ENCODE measurements at places on chromosomes 7 and 10.

GRCh38 chr7:6293202-6293601 is 20.8 kb upstream of the CYTH3 start:
- no peak for DNase-seq

- no peak for DNase-seq
Observed at GRCh38 chr7:114007386-114007785, 88.6 kb upstream of the PPP1R3A start.

DNA sequence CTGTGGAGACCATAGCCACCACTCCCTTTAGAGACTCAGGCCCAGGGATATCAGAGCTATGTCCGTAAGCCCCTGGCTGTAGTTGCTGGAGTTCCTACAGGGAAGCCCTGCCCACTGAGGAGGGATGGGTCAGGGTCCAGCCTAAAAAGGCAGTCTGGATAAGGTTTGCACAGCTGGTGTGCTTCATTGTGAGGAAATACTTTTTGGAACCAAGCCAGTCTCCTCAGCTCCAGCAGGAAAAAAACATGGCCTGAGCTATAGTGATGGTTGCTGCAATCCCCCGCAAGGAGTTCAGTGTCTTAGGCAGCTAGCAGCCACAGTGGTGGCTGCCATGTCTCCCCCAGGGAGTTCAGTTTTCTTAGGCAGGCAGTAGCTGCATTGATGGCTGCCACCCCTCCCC is 52.6 kb upstream of the CYP2C8 start:
- no peak for DNase-seq

DNA sequence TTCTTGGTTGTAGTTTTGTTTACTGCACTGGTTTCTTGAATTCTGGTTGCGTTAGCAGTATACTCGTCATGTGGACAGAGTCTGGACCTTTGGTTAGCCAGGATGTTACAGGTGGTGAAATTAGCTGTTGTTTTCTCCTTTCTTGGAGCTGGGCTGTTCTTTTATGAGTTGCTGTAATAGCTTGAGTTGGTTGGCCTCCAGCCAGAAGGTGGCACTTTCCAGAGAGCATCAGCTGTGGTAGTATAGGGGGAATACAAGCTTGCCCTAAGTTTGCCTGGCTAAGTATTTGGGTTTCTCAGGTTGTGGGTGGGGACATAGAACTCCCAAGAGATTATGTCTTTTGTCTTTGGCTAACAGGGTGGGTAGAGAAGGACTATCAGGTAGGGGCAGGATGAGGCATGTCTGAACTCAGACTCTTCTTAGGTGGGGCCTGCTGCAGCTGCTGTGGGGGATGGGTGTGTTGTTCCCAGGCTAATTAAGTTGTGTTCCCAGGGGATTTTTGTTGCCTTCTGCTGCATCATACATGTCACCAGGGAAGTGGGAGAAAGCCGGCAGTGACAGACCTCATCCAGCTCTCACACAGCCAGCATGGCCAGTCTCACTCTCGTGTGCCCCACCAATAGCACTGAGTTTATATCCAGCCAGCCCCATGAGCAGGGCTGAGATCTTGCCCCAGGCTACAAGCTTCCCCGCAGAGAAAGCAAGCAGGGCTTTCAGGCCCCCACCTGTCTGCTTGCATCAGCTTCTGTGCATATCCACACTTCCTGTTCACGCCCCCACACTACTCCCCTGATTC is 246.7 kb upstream of the TPK1 start:
- no peak for DNase-seq

GRCh38 chr10:129774736-129775401 is 189.2 kb downstream of the EBF3 start:
- no peak for DNase-seq

DNA sequence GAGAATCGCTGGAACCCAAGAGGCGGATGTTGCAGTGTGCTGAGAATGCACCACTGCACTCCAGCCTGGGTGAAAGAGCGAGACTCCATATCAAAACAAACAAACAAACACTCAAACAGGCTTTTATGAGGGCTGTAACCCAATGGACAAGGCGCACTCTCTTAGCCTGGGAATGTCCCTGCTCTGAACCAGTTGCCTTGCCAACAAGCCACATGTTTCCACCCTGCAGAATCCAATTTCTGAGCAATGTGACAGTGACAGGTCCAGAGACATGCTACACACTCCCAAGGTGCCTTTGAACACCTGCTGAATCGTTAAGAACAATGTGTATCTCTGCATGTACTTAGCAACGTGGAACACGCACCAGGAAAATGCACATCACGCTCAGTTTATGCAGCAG is 186.8 kb upstream of the AUTS2 start:
- no peak for DNase-seq

DNA sequence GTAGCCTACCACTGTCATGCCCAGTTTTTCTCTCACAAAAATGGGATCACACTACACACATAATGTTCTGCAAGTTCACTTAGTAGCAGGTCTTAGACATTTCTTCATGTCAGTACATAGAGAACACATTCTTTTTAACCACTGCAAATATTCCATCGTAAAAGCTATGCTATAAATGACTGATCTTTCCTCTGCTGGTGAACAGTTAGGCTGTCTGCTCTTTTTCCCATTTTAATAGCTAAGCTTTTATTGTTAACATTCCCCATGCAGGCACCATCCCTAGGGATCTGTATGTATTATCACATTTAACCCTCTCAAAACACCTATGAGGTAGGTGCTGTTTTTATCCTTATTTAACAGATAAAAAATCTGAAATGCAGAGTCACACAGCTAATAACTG is 46.2 kb upstream of the PDCD4 start:
- DNase-seq = no peak

DNA sequence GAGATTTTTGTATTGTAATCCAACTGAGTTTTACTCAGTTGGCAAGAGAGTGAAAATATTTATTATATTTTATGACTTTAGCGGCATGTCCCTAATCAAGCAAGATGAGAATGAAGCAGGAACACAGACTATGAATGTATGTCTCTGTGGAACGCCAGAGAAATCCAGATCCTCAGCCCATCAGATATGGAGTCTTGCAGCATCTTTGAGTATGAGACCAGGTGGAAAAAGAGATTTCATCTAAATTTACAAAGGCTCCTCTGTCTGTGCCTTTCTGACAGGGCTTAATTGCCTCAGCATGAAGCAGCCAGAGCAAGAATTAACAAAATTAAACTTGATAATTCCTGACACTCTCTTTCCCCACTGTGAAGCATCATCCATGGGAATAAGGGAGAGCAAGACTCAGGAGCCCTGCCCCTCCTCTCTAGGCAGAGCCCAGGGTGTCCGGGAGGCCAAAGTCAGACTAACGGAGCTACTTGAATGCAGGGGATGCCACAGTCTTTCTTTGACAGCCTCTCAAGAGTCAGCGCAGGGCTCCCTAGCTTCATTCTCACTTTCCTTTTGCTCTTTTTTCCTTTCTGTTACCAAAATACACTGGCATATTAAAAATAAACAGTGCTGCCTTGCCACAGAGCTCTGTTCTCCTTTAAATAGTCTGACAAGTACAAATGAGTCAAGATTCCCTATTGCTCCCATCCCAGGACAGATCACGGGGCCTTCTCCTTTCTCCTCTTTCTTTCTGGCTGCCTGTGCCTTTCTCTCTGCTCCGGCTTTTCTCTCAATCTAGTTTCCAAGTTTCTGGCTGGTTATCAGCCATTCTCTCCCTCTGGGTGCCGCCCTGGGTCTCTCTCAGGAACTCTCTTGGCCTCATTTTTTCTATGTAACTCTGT is 132.2 kb upstream of the INHBA start:
- no peak for DNase-seq

DNA sequence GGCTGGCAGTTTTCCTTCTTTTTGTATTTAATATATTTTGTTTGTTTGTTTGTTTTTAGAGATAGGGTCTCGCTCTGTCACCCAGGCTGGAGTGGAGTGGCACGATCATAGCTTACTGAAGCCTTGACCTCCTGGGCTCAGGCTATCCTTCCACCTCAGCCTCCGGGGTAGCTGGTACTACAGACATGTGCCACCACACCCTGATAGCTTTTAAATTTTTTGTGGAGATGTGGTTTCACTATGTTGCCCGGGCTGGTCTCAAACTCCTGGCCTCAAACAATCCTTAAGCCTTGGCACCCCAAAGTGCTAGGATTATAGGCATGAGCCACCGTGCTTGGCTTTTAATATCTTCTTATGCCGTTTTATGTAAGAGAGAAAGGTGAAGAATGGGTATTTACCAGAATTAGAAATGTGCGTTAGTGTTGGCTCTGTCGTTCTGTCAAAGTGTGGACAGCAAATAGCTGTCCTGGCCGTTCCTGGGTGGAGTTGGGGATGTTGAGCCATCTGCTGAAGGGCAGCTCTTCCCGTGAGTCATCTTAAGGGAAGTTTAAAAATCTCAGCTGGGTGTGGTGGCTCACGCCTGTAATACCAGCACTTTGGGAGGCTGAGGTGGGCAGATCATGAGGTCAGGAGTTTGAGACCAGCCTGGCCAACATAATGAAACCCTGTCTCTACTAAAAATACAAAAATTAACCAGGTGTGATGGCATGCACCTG is 14.8 kb downstream of the OGDH start:
- DNase-seq = no peak

DNA sequence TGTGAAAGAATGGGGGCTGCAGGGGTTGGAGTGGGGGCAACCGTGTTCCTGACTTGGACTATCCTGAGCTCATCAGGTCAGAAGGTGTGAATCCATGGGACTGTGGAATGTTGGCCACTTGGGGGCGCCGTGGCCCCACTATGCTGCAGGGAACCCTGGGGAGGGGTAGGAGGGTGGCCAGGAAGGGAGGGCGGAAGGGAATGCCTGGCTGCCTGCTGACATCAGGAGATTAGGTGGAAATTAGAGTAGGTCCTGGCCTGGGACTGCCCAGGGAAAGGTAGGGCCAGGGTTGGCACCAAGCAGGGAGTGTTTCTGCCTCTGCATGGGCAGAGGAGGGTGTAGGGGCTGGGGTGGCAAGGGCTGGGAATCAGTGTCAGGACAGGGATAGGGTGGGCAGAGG is 65.8 kb upstream of the PRSS58 start:
- peak; percentile 73 for DNase-seq

DNA sequence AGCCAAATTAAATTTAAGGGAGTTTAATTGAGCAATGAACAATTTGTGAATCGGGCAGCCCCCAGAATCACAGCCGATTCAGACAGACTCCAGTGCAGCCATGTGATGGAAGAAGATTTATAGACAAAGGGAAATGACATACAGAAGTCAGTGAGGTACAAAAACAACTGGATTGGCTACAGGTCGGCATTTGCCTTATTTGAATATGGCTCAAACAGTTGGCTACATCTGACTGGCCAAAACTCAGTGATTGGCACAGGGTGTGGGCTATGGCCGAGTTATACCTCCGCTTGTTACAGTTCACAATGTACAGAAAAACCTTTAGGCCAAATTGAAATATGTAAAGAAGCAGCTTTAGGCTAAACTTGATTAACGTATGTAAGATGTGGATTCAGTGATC is 30.8 kb upstream of the EIF4H start:
- no peak for DNase-seq

DNA sequence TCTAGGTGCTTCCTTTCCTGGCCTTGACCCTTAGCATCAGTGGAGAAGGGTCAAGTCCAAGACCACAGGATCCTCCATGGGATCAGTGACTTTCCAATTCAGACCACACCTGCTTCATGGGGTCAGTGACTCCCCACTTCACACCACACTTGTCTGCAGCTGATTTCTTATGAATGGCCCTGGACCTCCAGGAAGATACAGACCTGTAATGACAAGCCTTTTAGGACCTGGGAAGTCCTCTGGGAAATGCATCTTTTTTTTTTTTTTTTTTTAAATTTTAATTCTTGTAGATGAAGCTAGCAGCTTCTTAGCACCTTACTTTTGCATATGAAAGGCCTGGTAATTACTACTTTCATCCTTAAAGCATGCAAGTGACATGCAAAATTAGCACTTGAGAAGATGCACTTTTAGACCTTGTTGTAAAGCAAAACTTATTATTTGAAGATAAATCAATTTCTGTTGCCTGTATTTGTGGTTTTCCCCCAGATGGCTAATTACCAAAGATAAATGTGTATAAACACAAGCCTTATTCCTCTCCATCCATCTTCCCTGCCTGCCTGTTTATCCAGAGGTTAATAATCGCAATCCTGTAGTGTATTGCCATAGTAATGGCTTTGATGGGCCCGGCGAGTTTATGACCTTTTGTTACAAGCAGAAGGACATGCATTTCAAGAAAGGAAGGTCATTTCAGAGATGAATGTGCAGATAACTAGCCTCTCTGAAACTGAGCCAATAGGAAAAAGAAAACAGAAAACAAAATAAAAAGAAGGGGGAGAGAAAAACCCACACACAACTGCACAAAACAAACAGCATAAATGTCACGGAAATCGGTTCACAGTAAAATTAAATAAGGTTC is 1018.7 kb downstream of the TYW1 start:
- no peak for DNase-seq

GRCh38 chr10:114022766-114023597 is 20.7 kb upstream of the ADRB1 start:
- no peak for DNase-seq

DNA sequence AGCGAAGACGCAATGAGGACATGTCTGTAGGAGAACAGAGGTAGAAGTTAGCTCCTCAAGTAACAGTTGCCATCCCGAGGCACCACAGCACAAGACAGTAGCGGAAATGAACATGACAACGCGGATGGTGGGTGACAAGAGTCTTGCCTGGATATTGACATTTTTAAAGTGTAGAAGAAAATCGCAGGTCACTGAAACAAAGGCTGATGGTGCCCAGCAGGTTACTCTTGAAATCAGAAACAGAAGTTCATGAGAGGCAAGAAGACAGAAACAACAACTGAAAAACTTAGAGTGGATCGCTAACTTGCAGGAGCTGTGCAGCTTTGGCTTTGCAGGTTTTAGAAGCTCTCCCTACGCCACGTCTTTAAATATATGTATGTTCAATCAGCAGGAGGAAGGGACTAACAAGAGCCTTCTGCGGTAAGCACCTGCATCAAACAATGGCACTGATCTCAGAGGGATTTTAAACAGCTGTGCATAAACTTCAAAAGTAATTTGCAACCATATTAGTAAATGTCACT is 1.8 kb downstream of the PRKCQ start:
- peak; percentile 47 for DNase-seq

DNA sequence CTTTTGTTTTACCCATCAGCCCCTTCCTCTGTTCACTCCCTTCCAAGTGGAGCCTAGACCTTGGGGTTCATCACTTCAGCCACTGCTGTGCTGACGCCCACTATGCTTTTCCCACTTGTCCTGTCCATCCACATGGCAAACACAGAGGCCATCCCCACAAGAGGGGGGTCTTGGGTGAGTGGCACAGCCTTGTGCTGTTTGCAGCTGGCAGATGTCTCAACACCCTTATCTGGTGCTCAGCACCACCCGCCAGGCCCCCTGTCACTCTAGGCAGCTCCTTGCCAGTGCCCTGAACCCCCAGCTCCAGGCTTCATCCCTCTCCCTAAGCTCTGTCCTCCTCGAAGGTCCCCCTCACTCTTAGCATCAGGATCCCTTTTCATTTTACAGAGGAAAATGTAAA is 13.1 kb downstream of the BLVRA start:
- no peak for DNase-seq

GRCh38 chr10:105391670-105392351 is 750.7 kb downstream of the SORCS3 start:
- no peak for DNase-seq

DNA sequence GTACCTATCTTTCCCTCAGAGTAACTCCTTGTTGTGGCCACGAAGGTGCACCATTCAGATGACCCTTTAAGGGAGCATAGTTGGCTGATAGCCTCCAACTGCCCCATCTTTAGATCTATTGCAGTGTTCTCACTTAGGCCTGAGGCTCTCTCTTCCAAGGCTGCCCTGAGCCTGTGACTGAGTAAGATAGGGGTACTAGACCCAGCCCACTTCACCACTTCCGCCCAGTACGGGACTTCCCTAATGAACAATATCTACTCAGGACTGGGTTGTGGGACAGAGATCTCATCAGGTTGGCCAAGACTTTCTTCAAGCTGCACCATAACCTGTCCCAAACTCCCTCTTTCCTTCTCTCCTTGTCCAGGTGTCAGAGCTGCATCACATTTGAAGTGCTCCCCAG is 5.7 kb upstream of the GNAI1 start:
- DNase-seq = no peak

- DNase-seq = no peak
Observed at GRCh38 chr7:57203161-57203791, 71.0 kb upstream of the ZNF479 start.
